ENCODE measurements at places on chromosomes 11 and 22. TPM values are rescaled to one million over a fixed set of nuclear protein-coding genes. Genes with fewer than 3 reads are reported as not detected.

GRCh38 chr11:122785031-122785541 is 53.2 kb upstream of the CRTAM start:
- H3K27me3 ChIP-seq, result no peaks in the 10 kb centered on the region
- DNase-seq, result no peak
- no peak overlapping the region for H3K4me3 ChIP-seq

MTFP1 gene
- total RNA-seq, result 5.3 TPM

CDKN1C gene
- 10.9 TPM for total RNA-seq

DNA sequence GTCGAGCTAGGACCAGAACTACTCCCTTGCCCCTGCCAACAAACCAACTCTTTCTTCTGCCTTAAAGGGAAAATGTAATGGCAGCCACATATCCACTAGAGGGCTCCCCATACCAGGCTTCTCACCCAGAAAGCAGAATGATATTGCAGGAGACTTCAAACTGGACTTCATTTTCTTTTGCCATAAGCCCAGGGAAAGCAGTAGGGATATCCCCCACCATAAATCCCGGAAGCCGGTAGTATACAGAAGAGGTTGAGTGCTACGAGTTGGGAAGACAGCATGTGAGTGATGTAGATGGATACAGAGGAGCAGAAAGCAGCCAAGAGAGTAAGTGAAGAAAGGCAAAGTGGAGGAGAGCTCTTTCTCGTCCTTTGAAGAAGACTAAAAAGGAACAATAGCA is 12.1 kb downstream of the PLAAT5 start:
- H3K36me3 ChIP-seq, result no peaks in the 10 kb centered on the region
- peak; percentile 67 for DNase-seq
- no peak overlapping the region for H3K27ac ChIP-seq
- peak overlapping the region; percentile 35 for H3K4me3 ChIP-seq
- no peaks in the 10 kb centered on the region for H3K27me3 ChIP-seq

GRCh38 chr11:62413060-62413696 is 5.7 kb upstream of the SCGB1A1 start:
- no peaks in the 10 kb centered on the region for H3K27me3 ChIP-seq
- H3K4me3 ChIP-seq, result no peak overlapping the region
- peak; percentile 62 for DNase-seq
- H3K27ac ChIP-seq, result no peak overlapping the region

DNA sequence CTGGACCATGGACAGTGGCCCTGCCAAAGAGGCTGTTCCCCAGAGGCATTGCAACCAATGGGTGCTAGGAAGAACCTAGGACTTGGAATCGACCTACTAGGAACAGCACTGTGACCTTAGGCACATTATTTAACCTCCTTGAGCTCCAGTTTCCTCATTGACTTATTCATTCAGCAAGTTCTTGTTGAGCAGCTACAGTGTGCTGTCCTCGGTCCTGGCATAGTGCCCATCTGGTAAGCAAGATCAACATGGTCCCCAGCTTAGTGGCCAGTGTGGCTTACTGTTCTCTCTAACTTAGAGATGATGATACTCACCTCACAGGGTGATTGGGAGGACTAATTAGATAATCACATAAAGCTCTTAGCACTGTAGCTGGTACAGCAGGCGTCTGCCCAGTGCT is 8.2 kb downstream of the ABCG4 start:
- H3K27me3 ChIP-seq, result peaks cover 20% of the 10 kb centered on the region
- H3K4me1 ChIP-seq, result no peaks in the 10 kb centered on the region
- H3K4me3 ChIP-seq, result no peak overlapping the region
- H3K27ac ChIP-seq, result no peak overlapping the region
- DNase-seq, result peak; percentile 64
- no peaks in the 10 kb centered on the region for H3K36me3 ChIP-seq

GRCh38 chr11:64490562-64491216 is 100.3 kb upstream of the SLC22A12 start:
- peaks cover 27% of the 10 kb centered on the region for H3K27me3 ChIP-seq
- no peak overlapping the region for H3K4me3 ChIP-seq
- H3K27ac ChIP-seq, result no peak overlapping the region
- no peaks in the 10 kb centered on the region for H3K36me3 ChIP-seq

DNA sequence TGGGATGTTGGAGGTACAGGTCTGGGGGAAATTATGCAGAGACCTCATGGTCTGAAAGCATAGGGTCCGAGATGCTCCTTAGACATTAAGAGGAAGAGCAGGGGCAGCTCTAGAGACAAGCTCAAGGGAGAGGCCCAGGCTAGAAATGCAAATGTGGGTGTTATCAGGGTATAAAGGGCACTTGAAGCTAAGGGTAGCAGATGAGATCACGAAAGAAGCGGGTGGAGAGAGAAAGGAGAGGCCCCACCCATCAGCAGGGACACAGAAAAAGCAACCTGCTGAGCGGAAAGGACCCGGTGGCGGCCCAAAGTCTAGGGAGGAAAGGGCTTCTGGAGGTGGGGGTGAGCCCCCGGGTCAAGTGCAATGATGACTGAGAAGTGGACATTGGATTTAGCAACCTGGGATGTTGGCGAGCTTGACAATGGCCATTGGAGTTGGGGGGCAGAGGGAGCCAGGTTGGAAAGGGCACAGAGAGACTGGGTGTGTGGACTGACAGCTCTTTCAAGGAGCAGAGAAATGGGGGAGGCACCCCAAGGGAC is 8.9 kb downstream of the TMPRSS6 start:
- no peaks in the 10 kb centered on the region for H3K36me3 ChIP-seq
- no peak overlapping the region for H3K27ac ChIP-seq
- no peak overlapping the region for H3K4me3 ChIP-seq
- no peak for DNase-seq

- H3K4me1 ChIP-seq, result peaks cover 4% of the 10 kb centered on the region
- H3K36me3 ChIP-seq, result no peaks in the 10 kb centered on the region
- H3K27me3 ChIP-seq, result peaks cover 10% of the 10 kb centered on the region
- peak overlapping the region; percentile 67 for H3K4me3 ChIP-seq
- no peak for DNase-seq
- no peak overlapping the region for H3K27ac ChIP-seq
Observed at GRCh38 chr11:132942611-132943356, 589.5 kb downstream of the OPCML start.
